ENCODE measurements at places on chromosomes 4 and X.

- no peak for DNase-seq
Measured at GRCh38 chr4:48370260-48371134, 29.2 kb downstream of the SLAIN2 start.

- DNase-seq, result no peak
Measured at GRCh38 chrX:140822861-140823260, 113.3 kb downstream of the LINC00632 start.

- no peak for DNase-seq
Measured at GRCh38 chr4:166622425-166622977, 611.8 kb downstream of the SPOCK3 start.

DNA sequence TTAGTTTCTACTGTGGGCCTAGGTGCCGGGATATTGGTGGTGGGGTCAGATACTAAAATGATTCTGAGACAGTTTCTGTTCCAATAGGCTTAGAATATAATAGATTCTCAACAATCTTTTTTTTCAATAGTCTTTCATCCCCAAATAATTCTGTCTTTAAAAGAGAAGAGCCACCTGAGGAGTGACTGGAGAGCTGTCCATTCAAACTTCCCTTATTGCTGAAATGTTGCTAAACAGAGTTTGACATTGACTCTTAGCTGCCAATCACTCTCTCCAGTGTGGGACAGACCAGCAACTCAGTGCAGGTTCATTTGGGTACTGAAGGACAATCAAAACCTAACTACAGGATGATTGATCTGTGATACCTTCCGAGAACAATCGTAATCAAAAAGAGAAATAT lies 12.4 kb upstream of the ADH7 start:
- no peak for DNase-seq

GRCh38 chrX:133188631-133189030 lies 29.5 kb downstream of the TFDP3 start:
- DNase-seq, result no peak

GRCh38 chrX:107747596-107748161 lies 27.9 kb downstream of the TSC22D3 start:
- peak; percentile 51 for DNase-seq

DNA sequence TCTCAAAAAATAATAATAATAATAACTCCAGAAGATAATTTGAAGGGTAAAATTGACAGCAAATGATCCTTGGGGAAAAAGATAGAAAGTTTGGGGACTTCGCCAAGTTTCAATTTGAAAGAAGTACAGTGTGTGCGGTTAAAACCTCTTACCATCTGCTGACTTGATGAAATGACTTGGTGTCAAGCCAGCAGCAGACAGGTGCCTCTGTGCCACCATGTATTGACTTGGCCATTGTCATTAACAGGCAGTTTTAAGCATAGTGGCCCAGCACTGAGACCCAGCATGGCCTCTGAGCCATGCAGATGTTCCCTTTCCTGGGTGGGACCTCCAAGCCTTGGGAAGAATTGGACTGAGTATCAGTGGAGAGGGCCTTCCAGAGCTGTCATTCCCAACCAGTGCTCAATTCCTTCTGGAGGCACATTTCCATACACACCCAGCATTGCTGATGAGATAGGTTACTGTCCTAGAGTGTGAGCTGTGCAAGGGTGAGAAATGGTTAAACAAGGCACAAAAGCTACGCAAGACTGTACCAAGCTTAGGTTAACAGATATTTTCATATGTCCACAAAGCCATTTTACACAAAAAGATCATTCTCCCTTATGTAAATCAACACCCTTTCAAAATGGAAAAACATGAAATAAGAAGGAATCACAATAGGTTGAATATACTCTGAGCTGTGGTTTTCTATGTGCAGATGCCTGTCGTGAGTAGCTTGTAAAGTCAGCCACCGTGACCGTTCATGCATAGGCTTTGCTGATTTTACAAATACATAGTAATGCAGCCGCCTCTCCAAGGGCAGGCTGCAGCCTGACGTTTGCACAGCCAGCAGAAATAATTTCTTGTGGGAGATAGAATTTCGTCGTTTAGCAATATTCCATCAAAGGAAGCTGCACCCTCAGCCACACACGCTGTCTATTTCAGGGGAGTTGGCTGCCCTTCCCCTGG lies 59.4 kb upstream of the FBXW7 start:
- DNase-seq, result no peak

DNA sequence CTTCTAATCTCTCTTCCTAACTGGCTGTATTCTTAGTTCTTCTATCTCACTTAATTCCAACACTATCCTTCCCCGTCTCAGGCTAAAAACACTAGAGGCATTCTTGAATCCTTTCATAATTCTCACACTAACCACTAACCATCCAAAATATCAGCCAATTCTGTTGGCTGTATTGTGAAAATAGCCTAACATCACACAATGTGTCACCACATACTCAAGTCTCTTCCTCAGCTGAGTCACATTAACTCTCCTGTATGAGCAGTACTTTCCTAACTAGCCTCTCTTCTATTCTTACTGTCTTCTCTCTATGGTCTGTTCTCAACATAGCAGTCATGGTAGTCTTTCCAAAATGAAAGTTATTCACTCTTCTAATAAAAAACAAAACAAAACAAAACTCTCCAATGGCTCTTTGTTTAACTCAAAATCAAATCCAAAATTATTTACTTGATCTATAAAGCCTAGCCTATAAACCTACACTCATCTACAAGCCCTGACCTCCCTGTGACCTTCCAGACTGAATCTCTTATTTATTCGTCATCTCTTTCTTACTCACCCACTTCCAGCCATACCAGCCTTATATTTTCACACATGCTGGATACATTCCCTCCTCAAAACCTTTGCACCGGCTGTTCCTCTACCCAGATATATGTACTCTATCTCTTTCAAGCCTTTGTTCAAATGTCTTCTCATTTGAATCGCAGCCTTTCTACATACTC lies 445.9 kb downstream of the TLL1 start:
- peak; percentile 81 for DNase-seq

DNA sequence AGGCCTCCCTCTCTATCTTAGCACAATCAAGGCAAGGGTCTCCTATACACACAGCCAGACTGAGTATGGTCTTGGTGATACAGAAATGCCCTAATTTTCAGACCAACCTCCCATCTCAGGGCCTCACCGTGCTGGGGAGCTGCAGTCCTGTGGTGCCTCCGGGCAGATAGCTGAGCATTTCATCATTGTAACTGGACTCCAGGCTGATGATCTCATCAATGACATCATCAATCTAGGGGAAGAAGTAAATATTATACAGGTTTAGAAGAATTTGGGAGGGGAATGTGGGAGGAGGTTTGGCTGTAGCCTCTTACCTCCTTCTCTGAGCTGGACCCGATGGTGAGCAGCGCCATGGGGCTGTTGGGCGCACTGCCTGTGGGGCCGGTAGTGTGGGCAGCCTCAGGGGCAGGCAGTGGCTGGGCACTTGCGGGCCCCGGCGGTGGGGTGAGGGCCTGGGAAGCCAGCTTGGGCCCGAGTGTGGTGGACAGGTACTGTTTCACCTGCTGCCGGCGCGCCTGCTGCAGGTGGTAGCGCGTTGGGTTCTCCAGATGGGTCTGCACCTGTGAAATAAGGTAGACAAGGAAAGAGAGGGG lies 5.2 kb downstream of the TFE3 start:
- peak; percentile 18 for DNase-seq

GRCh38 chr4:37717576-37717975 lies 31.4 kb upstream of the RELL1 start:
- DNase-seq, result peak; percentile 71

- peak; percentile 84 for DNase-seq
Measured at GRCh38 chr4:74671080-74671698, 123.1 kb downstream of the BTC start.

Measured in astrocyte of the spinal cord (primary cell).